ENCODE measurements at places on chromosomes 16 and 17. TPM values are rescaled to one million over a fixed set of nuclear protein-coding genes. Genes with fewer than 3 reads are reported as not detected.

- no peak for DNase-seq
Measured at GRCh38 chr16:50314665-50315064, 48.3 kb downstream of the ADCY7 start.

DNA sequence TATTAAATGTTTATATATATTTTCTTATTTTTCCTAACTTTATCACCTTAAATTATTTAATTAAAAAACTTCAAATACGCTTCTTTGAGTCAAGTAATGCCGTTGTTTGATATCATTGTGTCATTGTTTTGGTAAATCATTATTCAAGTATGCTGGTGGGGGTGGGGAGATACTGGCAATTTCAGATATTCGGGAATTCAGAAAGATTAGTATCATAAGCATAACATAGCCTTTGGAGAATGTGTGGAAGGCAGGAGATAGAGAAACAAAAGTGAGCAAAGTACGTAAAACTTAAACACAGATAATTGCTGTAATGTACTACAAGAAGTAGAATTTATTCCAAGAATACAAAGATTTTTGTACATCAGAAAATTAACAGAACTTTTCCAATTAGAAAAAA, 49.8 kb downstream of the TANC2 start:
- no peak for DNase-seq

- DNase-seq = peak; percentile 94
Measured at GRCh38 chr17:59848778-59849177, 44.0 kb downstream of the TUBD1 start.

- DNase-seq = no peak
Measured at GRCh38 chr17:82019690-82020571, 2.7 kb downstream of the CENPX start.

GRCh38 chr17:79737922-79738578, 7.3 kb downstream of the ENPP7 start:
- DNase-seq = no peak

GRCh38 chr16:83095941-83096692, 469.3 kb downstream of the CDH13 start:
- DNase-seq = no peak

GRCh38 chr17:55426851-55427586, 5.4 kb upstream of the MMD start:
- DNase-seq = no peak

DNA sequence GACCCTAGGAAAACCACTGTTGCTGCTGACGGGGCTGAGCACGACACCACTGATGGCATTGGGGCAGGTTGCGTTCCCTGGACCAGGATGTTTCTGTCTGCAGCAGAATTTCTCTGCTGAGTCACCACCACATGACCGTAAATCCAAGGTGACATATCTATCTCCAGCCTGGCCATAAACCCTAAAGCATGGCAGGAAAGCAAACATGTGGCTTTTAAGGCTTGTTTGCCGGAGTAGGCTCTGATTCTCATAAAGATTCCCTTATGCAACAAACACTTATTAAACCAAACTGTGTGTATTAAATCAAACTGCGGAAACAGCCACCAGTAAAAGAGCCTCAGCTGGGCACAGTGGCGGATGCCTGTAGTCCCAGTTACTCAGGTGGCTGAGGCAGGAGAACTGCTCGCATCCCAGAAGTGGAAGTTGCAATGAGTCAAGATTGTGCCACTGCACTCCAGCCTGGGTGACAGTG, 17.3 kb downstream of the MPHOSPH6 start:
- DNase-seq = no peak

GRCh38 chr17:44981221-44981968, 13.3 kb upstream of the C1QL1 start:
- no peak for DNase-seq

Gene KRT31
- not detected for polyA plus RNA-seq

Gene CYBA
- polyA plus RNA-seq = 263 TPM

Gene AANAT
- not detected for polyA plus RNA-seq

Gene KCNAB3
- polyA plus RNA-seq = 0.71 TPM

Gene OSGIN1
- polyA plus RNA-seq = 14.5 TPM

Gene SLC47A1
- 94.8 TPM for polyA plus RNA-seq

Gene KRT15
- 0.15 TPM for polyA plus RNA-seq
